ENCODE measurements at places on chromosomes 6 and 20.

GRCh38 chr20:18984238-18985200 lies 170.9 kb downstream of the SCP2D1 start:
- DNase-seq: no peak

DNA sequence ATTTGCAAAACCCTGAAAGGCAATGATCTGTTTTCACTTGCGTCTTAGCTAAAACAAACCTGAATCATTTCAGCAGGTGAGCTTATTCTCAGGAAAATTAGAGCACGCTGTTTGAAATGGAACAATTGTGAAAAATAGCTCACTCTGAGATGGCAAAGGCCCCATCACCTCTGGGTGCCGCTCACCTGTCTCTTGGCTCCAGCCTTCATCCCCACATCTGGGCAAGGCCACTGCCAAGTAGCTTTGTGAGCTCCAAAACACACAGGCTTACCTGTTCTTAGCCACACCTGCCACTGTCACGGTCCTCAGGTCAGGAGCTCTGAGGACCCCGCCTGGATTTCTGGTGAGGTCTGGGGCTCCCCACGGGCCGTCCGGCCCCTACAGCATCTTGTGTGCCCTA lies 66.7 kb downstream of the SMOC2 start:
- no peak for DNase-seq

- no peak for DNase-seq
Observed at GRCh38 chr6:113631666-113632065, 225.5 kb upstream of the MARCKS start.

GRCh38 chr20:49430320-49430719 lies 52.1 kb downstream of the KCNB1 start:
- DNase-seq: no peak
